ENCODE measurements at places on chromosomes 3 and 15.

GRCh38 chr3:88807491-88808105, 299.8 kb upstream of the EPHA3 start:
- DNase-seq = no peak

- no peak for DNase-seq
Observed at GRCh38 chr3:32703491-32703972, 18.5 kb downstream of the CNOT10 start.

GRCh38 chr3:41118461-41119390, 80.6 kb upstream of the CTNNB1 start:
- no peak for DNase-seq

DNA sequence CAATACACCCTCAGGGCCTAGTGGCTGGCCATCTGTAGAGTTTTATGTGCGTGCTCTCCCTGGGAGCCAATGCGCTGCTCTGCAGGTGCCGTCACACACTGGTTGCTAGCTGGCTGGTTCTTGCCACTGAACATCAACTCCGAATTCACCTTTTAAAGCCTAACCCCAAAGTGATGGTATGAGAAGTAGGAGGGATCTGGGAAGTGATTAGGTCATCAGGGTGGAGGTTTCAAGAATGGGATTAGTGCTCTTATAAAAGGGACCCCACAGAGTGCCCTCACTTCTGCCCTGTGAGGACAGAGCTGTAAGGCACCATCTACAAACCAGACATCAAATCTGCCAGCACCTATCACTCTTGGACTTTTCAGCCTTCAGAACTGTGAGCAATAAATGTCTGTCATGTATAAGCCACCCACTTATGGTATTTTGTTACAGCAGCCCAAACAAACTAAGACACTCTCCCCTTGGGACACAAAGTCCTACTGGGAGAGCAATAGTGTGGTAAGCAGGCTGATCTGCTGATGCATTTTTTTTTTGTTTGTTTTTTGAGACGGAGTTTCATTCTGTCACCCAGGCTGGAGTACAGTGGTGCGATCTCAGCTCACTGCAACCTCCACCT, 20.3 kb downstream of the RGMA start:
- no peak for DNase-seq

GRCh38 chr15:77980098-77980497, 97.4 kb downstream of the TBC1D2B start:
- no peak for DNase-seq

- no peak for DNase-seq
Observed at GRCh38 chr15:92715758-92716157, 60.2 kb upstream of the FAM174B start.

DNA sequence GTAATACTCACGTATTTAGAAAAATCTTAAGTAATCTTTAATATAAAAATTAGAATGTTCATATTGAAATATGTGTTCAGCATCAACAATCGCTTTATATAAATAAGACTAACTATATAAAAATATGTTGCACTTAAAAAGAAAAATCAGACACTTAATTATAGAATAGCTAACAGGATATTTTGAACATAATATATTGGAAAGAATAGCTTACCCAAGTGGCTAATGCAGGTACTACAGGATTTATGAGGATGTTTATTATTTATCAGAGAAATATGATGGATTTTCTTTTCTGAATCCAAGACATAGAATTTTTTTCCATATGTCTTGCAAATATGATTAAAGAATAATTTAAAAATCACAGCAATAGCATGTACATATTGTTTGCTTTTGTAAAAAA, 567.9 kb upstream of the GBE1 start:
- no peak for DNase-seq

GRCh38 chr15:55868707-55869106, 124.7 kb downstream of the NEDD4 start:
- no peak for DNase-seq

DNA sequence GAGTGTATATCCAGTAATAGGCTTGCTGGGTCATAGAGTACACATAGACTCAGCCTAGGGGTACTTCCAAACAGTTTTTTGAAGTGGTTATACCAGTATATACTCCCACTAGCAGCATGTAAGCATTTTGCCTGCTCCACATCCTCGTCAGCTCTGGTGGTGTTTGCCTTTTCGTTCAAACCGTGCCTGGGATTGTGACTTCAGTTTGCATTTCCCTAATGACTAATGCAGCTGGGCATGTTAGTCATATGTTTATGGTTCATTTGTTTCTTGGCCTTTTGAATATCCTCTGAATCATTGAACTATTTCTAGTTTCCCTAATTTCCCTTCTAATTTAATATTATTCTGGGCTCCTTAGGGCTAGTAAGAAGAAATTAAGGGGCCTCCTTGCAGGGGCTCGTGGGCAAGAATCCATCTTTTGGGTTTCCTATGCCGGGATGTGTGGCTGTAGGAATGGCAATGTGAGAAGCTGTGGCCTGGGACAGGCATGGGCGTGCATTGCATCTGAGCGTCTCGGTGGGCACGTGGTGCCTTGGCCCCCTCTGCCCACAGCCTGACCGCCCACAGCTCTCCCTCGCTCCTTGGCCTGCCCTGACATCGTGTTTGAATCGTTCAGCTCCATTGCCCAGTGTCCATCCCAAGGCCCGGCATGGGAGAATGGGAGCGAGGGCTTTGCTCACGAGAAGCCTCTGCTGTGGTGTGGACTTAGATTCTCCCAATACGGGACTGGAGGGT, 26.4 kb downstream of the FAH start:
- DNase-seq = no peak

DNA sequence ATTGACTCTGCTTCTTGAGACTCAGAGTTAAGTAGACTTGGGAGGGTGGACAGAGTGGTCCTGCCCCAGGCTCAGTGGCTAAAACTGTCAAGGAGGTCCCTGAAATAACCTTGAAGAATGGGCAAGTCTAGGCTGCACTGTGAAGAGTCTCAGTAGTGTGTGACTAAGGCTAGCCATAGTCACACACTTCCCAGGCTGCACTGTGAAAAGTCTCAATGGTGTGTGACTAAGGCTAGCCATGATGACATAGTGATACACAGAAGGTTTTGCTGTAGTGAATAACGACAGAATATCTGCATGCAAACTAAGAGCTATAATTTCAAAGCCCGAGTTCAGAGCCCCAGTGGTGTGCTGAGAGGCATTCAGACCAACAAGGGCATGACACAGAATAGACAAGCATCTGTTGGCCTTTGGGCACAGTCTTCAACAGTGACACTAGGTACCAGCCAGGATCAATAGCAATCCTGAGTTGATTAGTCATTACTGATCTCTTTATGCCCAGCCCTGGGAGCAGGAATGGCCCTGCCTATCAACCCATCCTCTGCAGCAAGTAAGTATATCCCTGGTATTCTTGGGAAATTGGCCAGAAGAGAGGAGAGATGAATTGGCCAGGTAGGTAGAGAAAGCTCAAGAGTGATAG, 72.4 kb upstream of the BBX start:
- DNase-seq = no peak

GRCh38 chr3:158773845-158774830, 27.7 kb upstream of the MFSD1 start:
- DNase-seq = no peak

- no peak for DNase-seq
Observed at GRCh38 chr15:99669250-99669649, 64.0 kb downstream of the LYSMD4 start.

- DNase-seq = no peak
Observed at GRCh38 chr3:43542328-43543043, 79.3 kb downstream of the ANO10 start.

DNA sequence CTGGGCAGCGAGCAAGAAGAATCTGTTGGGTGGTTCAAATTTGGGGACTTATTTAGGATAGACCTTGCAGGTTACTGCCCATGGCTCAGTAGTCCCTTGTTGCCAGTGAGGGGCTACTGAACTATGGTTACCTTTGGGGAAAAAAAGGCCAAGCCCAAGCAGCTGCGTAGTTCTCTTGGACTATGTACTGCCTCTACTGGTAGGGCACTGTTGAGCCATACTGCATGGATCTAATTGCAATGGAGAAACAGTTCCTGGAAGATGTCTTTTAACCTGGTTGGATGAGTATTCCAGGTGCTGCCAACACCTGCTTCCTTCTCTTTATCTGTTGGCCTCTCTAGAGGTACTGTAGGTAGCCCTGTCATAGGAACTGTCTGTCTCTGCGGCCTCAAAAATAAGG, 671.9 kb upstream of the CBLB start:
- no peak for DNase-seq

- no peak for DNase-seq
Observed at GRCh38 chr3:73280746-73281145, 219.3 kb downstream of the EBLN2 start.

DNA sequence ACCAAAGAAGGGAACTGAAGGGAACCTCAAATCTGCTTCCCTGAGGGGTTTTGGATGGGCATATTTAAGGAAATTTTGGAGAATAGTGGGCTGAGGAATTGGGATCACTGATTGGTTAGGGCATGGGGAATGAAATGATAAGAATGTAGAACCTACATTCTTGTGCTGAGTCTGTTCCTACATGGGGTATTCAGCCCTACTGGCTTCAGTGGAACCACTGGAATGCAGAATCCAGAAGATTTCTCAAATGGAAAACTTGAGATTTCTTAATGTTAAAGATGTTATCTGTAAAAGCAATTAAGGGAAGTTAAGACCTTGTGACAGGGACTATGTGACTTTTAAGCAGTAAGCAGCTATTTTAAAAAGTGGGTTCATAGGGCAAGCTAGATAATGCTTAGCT, 1062.4 kb downstream of the AGBL1 start:
- no peak for DNase-seq

DNA sequence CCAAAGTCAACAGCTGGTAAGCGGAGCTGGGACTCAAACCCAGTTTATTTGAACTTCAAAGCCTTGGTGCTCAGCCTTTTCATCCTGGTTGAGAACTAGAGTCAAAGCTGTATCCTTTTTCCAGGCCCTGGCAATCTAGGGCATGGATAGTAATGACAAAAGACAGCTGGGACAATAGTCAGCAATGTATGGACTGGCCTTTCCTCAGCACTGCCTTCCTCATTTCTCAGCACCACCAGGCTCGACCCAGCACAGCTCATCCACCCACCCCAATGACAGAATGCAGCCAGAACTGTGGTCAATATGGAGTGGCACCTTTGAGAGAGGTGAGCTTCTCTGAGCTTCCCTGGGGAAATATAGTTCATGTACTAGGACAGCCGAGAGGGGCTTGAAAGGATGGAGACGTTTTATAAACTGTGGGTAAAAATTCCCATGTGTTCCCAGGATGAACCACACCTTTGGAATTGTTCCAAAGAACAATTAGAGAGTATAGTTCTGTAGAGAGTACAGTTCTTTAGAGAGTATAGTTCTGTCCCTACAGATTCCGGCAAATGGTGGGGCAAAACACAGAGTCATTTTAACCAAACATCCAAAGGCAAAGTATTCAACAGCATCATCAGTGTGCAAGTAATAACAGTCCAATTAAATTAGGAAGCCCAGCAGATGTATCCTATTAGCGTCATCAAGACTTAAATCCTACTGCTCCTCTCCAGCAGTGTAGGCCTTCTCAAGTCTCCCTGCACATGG, 30.2 kb upstream of the IREB2 start:
- no peak for DNase-seq

- DNase-seq = no peak
Observed at GRCh38 chr15:100891307-100892012, 11.8 kb downstream of the ALDH1A3 start.

- no peak for DNase-seq
Observed at GRCh38 chr3:186080849-186081438, 27.9 kb downstream of the ETV5 start.

- DNase-seq = no peak
Observed at GRCh38 chr3:184002469-184002868, 15.2 kb downstream of the ABCC5 start.

DNA sequence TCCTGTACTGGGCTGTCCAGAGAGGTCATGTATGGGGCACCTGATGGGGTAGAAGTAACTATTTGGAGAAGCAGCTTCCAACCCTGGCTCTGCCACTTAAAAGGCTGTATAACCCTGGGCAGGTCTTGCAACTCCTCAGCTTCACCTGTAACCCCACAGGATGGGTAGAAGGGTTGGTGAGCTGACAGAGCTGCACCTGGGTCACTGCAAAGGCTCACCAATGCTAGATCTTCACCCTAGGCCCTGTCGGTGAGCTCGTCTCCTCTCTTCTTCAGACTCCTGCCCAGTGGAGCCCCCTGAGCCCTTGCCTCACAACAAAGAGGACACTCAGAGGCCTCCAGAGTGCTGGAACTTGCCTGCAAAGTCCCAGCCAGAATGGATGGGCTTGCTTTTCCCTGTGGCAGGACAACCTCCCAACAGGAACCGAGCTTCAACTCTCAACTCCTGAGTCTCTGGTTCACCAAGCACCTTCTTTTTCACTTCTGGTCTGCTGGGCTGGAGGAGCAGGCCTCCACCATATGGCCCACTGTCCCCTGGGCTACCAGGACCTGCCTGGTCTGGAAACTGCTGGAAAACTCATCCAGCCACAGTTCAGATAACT, 45.9 kb downstream of the XXYLT1 start:
- DNase-seq = no peak

DNA sequence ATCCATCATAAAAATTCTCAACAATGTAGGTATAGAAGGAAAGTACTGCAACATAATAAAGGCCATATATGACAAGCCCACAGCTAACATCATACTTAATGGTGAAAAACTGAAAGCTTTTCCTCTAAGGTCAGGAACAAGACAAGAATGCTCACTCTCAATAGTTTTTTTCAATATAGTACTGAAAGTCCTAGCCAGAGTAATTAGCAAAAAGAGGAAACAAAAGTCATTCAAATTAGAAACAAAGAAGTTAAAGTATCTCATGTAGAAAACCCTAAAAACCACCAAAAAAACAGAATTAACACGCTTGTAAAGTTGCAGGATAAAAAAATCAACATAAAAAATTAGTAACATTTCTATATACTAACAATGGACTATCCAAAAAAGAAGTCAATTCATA, 61.8 kb downstream of the MYH15 start:
- no peak for DNase-seq

GRCh38 chr3:126212620-126213378, 32.4 kb upstream of the ALDH1L1 start:
- DNase-seq = peak; percentile 55

DNA sequence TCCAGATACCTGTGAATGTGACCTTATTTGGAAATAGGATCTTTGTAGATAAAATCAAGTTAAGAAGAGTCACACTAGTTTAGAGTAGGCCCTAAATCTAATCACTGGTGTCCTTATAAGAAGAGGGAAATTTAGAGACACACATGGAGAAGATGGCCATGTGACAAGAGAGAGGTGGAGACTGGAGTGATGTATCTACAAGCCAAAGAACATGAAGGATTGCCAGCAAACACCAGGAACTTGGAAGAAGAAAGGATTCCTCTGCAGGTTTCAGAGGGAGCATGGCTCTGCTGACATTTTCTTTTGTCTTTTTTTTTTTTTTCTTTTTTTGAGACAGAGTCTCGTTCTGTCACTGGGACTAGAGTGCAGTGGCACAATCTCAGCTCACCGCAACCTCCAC, 20.8 kb downstream of the ARHGEF3 start:
- no peak for DNase-seq

GRCh38 chr3:129185783-129186182, 2.1 kb upstream of the CNBP start:
- DNase-seq = no peak

GRCh38 chr3:178443634-178444033, 92.6 kb upstream of the KCNMB2 start:
- DNase-seq = no peak

Measured in NCI-H1930 (cell line).